ENCODE measurements at places on chromosomes 3 and 15.

GRCh38 chr3:169243579-169243978, 419.9 kb downstream of the MECOM start:
- no peak for DNase-seq

DNA sequence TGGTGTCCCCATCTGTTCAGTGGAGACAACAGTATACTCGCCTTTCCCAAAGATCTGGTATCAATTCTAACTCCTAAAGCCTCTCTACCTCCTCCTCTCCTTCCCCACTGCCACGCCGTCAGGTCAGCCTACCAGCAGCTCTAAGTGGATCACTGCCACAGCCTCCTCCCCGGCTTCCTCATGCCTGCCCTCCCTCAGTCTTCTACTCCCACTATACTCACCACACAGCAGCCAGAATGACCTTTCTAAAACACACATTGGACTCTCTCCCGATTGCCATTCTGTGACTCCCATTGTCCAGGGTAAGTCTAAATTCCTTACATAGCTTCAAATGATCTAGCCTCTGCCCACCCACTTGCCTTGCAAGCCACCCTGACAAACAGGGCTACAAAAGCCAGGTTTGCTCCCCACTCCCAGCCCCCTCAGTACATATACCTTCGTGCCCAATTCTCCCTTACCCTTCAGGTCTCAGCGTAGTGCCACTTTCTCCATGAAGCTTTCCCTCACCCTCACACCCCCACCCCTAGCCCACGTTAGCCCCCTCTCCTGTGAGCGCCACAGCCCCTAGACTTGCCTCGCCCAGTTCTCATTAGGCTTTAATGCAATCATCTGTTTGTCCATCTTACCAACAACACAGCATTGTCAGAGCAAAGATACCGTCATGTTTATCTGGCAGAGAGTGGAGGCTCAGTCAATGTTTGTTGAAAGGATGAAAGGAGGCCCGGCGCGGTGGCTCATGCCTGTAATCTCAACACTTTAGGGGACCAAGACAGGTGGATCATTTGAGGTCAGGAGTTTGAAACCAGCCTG, 9.5 kb upstream of the SEMA7A start:
- DNase-seq: no peak

DNA sequence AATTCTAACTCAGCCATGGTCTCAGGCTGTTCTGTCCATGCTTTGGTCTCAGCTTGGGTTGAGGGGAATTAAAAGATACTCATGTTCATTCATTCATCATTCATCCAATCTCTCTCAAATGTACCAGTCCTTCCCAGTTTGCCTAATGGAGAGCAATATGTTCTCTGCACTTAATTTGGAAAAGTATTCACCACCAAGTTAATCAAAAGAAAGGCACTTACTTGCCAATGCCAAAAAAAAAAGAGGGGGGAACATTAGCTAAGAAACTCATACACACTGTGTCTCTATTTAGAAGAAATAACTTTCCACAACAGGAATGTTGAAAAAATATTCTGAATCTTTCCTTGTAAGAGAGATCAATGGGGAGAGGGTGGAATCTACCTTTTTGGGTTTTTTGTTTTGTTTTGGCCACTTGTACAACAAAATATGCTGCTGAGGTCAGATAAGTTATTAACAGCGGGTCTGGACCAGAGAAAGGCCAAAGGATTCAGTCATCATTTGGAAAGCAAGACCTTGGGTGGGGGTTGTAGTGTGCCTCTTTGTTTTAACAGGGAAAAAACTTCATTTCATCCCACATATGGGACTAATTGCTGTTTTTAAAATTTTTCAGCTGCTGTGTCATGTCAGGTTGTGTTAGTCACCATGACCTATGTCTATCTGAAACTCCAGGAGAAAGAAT, 152.3 kb downstream of the FBN1 start:
- DNase-seq: no peak

DNA sequence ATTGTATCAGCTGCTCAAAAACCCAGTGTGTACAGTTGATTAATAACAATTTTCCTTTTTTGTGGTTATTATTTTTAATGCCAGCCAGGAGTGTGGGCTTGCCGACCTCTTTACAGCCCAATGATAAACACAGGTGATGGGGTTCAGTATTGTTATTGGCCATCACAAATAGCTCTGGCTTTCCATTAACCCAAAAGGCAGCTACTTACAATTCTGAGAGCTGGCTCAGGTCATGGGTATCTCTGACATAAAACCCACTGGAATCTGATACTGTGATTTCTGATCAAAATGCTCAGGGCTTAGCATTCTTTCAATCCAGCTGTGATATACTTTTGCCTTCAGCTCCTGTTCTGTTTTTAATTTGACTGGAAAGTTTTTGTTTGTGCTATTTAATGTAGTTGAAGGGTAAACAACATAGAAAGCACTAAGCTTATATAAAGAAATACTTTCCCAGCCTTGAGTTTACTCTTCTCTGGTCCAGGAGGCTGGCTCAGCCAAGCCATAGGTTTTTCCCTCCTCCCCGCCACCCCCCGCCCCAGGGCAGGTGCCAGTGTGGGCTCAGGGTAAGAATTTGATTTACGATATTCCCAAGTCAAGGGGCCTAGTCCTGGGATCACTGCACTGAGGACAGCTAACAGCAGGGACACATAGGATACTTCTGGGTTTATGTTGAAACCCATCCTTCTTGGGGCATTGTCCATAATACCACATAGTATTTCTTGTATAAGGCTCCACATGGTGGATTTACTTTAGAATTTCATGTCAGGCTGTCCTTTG, 54.0 kb upstream of the MYZAP start:
- DNase-seq: no peak

- no peak for DNase-seq
These were observed 302.9 kb upstream of the DPPA4 start for GRCh38 chr3:109640146-109640652.

GRCh38 chr3:24185738-24186384, 240.8 kb downstream of the NR1D2 start:
- no peak for DNase-seq

- no peak for DNase-seq
These were observed 225.0 kb upstream of the ATP11B start for GRCh38 chr3:182568261-182568660.

- DNase-seq: no peak
These were observed 54.9 kb downstream of the ATOSA start for GRCh38 chr15:52624262-52624661.

DNA sequence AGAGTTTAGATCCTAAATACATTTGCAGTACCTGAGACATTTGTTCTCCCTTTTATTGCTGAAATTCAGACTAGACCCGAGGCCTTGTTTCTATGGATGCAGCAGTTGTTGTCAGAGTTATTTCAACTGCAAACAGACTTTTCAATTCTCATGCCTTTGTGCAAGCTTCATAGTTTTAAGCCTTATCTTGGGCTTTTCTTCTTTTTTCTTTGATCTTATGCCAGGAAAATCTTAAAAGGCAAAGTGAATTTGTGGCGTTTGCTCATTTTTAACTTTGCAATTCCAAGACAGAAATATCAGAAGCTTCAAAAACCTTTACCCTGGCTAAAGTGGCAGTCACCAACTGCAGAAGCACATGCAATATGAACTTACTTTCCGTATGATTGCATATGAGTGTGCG, 576.7 kb downstream of the DIPK2A start:
- DNase-seq: no peak

GRCh38 chr15:84911879-84912660, 27.6 kb downstream of the SLC28A1 start:
- DNase-seq: no peak

GRCh38 chr3:57948781-57949242, 59.4 kb upstream of the FLNB start:
- DNase-seq: no peak

DNA sequence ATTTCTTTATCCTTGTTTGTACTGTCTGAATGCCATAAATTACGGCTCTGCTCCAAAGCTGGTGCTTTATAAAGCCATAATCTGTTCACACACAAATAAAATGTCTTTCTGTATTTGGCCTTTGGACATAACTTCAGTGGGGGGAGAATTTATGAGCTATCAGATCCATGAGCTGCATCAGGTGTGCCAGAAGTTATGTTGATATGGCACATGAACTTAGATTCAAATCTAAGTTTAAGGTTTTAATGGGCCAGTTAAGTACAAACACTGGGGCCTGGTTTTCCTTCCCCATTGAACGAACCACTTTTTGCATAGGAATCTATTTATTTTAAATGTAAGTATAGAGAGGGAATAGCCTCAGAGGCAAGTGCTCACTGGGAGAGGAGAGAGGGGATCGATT, 239.9 kb downstream of the NFKBIZ start:
- no peak for DNase-seq

DNA sequence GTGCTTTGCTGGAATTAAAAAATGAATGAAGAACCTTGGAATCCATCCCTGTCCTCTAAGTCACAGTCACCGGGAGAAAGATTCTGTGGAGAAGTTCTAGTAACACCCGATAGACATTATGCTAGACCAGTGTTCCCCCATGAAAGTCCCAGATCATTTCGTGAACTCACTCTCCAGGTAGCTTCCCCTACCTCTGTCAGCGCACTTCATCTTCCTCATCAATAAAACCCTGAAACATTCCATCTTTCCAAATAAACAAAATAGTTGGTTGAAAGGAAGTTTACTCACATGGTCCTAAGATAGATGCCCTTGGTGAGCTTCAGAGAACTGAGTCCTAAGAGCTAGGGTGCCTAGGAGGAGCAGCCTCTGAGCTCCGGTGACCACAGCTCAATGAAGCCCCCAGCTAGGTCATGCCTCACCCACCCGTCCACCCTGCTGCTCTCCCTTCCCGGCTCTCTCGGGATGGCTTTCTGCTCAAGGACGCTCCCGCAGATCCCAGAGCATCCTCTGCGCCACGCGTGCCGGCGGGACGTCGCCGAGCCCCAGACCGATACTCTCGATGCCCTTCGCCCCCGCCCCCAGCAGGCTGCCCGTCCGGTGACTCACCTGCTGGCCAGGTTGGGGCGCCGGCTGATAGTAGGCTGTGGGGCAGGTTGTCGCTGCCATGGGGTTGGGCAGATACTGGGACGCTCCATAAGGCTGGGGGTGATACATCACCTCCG, 776 bp downstream of the VGLL3 start:
- no peak for DNase-seq

- DNase-seq: no peak
These were observed 90.6 kb upstream of the MYZAP start for GRCh38 chr15:57500979-57501576.

DNA sequence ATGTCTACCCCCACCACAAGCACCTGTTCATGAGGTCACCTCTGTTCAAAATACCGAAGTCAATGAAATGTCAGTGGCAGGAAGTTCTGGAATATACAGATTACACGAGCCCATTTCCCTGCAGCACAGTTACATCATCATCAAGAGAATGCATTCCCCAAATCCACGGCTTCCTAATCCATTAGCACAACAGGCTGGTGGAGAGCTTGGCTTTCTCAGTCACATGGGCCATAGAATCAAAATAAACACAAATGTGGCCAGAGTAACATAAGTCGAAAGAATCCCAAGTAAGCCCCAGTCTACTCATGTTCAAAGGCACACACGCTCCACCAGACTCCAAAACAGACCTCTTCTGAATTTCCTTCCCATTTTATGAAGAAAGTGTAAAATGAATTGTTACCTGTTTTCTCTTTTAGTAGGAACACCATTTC, 419.3 kb downstream of the MAGI1 start:
- DNase-seq: no peak

GRCh38 chr15:100169615-100170290, 172.0 kb downstream of the ADAMTS17 start:
- no peak for DNase-seq

- DNase-seq: no peak
These were observed 3.4 kb upstream of the MEIS2 start for GRCh38 chr15:37103475-37104423.

DNA sequence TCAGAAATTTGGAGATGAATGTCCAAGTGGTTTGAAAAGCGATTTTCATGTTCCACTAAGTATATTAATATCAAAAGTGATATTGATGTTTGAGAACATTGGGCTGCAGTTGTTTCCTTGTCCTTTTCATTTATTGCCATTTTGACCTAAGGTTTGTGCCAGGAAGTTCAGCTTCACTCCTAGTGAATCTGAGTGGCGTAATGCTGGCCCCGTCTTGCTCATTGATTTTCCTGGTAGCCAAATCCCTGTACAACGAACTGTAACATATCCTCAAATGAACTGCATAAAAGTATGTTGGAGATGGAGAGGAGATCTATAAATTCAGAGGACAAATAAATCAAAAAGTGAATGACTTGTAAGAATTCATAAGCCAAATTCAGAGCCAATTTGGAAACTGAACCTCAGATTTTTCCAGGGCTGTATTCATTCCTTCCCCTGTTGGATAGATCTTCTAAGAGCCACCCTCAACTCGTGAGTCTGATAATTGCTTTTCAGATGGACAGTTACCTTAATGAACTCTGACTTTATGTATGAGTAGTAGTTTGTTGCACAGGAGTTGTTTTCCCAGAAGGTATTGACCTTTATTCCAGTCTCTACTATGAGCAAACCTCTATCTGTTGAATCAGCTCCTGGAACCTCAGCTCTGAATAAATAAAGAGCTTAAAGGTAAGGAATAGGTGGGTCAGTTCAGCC, 72.8 kb downstream of the ITPR1 start:
- no peak for DNase-seq

DNA sequence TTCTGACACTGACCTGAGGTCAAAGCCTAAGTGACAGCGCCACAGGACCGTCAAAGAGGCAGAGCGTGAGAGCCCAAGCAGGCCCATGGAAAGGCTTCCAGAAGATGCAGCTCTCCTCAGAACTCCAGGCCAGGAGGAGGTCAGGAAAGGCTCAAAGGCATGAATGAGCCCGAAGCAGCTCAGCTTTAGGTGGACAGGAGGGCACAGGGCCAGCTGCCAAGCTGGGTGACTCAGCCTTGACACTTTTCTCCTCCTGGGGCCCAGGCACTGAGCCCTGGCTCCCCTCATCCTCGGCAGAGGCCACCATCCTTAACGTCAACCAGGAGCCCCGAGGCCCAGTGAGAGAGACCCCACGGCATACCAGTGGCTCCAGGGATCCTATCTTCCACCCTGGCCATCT, 62.9 kb downstream of the ADCY5 start:
- DNase-seq: no peak

DNA sequence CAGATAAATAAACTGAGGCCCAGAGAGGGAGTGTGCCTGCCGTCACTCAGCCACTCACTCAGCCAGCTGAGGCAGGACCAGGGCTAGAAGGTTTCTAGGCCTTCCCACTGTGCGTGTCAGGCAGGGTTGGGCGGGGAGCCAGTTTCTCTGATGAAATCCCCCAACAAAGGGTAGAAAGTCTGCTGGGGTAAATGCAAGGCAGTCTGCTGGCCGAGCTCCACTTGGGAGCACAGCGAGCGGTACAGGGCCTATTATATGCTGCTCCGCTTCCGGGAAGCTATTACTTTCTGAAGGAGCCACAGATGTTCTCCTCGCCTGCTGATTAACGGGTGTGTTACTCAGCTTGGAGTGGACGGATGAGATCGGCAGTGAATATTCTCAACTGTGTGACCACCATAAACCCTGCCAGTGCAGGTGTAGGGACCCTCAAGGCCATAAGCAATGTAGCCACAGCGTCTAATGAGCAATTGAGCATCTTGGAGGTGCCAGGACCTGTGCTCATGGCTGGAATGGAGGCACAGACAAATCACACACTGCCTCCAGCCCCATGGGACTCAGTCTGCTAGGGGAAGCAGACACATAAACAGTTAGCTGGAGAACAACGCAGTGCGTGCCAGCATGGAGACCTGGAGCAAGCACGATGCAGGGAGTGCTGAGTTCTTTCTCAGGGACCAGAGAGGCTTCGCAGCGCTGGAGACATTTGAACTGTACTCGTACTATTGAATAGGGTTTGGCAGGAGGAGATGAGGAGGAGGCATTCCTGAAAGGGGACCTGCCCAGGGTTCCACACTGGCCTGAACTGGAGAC, 42.1 kb downstream of the CORO2B start:
- no peak for DNase-seq

Measured in stimulated activated CD4-positive, alpha-beta T cell treated with anti-CD3 and anti-CD28 coated beads, Interleukin-15, amount 100 ng/mL, for 1 hour (primary cell).